ENCODE measurements at places on chromosomes 7 and 10.

DNA sequence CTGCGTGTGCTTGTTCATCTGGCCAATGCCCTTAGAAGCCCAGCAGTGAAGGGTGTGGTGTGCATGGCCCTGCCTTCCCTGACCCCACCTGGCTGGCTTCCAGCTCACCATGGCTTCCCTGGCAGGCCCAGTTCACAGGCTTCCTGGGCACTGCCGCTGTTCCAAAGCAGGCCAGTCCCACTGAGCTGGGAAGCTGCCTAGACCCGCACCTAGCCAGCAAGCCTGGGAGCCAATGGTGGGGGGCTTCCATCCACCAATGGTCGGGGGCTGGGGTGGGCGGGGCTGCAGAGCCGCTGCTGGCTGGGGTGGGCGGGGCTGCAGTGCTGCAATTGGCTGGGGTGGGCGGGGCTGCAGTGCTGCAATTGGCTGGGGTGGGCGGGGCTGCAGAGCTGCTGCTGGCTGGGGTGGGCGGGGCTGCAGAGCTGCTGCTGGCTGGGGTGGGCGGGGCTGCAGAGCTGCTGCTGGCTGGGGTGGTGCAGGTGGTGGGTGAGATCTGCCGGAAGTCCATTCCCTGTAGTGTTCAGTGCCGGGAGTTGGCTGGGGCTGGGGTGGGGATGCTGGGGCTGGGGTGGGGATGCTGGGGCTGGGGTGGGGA lies 12.4 kb downstream of the CALY start:
- DNase-seq, result no peak

GRCh38 chr7:149788300-149788851 lies 15.0 kb upstream of the ZNF467 start:
- no peak for DNase-seq

DNA sequence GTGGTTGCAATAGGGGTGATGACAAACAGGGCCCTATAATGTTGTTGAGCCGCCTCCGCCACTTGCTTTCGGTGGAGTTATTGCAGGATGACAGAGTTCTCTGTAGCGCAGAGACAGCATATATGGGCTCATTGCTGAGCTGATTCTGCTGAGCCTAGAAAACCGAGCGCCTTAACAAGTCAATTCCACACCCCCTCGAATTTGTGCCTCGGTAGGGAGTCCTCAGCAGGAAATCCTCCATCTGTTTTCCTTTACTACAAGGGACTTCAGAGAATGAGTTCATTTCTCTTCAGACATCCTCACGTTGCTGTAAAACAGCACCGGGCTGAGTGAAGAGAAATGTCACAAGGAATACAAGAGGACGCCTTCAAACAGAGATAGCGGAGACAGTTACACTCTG lies 90.7 kb upstream of the KIAA1217 start:
- no peak for DNase-seq

DNA sequence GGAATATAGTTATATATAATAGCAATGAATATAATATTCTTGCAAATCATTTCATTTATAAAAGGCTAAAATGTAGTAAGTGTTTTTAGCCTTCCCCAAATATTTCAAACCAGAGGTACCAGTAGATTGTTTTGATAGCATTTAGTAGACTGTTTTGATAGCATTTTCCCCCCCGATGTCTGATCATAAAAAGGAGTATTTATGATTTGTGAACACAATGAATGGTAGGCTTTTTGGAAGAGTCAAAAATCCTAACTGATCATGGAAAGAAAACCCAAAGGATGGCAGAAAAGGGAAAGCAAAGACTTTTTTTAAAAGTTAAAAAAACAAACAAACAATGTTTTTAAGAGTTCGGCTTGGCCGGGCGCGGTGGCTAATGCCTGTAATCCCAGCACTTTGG lies 152.5 kb downstream of the PIP4K2A start:
- no peak for DNase-seq

DNA sequence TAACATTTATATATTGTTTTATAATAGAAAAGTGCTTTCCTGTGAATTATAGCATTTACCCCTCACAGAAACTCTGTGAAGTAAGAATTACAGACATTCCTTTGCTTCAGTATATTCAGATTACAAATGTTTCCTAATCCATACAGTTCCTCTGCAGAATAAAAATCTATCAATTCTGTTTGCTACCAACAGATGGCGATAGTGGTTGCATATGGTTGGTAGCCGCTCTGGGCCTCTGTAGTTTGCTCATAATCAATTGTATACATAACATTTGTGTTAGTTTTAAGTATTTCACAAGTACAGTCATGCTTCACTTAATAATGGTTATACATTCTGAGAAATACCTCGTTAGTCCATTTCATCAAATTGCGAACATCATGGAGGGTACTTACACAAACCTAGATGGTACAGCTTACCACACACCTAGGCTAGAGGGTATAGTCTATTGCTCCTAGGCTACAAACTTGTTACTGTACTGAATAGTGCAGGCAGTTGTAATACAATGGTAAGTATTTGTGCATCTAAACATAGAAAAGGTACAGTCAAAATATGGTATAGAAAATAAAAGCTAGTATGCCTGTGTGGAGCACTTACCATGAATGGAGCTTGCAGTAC lies 94.4 kb upstream of the STEAP4 start:
- DNase-seq, result peak; percentile 22

DNA sequence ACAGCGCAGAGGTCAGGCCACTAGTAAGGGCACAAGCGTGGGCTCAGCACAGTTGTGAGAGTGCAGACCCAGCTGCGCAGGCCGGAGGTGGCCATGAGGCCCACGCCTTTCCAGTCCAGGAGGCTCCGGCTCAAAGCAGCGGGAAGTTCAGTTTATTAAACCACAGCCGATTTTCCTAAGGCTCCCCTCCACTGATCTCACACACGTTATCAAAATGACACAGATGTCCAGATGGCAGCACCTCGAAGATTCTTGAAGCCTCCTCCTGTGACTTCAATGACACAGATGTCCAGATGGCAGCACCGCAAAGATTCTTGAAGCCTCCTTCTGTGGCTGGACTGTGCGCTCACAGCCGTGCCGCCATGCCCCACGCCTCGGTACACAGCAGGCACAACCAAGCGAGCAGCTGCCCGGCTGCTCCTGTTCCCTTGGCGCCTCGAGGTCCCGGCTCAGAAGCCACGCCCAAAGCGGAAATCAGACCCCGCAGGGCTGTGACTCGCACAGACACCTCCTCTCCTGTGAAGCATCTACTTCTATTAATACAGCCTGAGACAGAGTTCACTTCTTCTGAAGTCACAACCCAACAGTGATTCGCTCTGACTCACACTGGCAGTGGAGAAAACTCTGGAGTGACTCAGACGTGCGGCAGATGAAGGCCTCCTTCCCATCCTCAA lies 122.7 kb downstream of the MAD1L1 start:
- DNase-seq, result peak; percentile 98

DNA sequence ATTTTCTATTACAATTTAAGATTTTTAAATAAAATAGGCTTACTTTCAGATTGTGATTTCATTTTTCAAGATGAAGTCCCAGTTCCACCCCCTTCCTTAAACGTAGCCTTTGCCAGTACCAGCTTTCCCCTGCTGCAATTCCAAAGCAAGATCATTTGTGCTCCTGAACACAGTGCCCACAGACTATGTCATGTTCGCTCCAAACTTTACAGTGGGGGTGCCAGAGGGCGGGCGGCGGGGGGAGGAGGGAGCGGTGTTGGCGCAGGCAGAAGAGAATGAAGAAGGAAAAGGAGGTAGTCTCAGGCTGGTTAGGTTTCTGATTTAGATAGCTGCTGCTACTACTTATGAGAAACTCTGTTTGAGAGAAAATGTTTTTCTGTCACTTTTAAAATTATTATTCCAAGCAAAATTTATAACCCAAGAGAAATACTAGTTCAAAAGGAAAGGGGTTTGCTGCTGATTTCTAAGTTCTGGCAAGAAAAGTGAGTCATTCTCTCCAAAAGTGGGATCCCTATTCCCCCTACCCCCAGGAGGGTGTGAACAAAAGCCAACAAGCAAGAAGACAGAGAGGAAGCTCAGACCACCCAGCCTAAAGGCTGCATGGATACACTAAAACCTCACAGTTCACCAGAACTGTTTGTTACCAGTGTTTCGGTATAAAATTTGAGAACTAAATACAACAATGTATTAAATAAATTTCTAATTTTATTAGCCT lies 109.6 kb downstream of the SRPK2 start:
- no peak for DNase-seq

GRCh38 chr7:1100834-1101562 lies 13.1 kb downstream of the GPER1 start:
- DNase-seq, result no peak

DNA sequence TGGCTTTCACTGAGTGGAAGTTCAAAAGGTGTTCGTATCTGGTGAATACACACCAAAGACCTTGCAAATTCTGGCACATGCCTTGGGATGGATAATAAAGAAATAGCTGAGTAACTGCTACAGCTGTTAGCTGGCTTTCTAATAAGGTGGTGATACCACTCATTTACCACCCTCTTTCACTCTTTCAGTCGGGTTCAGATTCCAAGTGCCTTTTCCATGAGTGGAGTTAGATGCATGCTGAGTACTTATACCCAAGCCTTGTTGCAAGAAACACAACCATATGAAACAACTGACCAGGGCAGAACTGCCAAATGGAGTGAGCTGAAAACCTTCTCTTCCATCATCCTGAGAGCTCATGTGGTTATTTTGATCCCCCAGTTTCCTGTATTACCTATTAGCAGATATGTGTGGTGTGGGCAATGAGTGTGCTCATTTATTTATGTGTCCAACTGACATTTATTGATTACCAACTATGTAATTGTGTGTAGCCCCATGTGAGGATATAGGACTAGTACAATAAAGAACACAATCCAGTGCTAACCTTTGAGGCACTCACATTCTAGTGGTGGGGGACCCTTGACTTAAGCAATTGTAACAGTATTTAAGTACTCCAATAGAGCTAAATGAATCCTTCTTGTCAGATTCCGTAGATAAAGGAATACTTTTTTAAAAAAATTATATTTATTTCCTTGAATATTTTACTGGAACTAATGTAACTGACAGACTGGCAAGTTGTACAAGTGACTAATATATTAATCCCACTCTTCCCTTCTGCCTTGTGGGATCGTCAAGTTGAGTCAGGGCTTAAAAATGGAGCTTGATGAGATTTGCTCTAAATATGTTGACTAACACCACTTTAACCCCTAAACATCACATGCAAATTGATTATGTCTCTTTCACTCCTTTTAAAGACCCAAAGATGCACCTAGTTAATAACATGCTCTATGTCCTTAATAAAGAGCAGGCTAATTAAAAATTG lies 124.7 kb downstream of the ARID5B start:
- no peak for DNase-seq

DNA sequence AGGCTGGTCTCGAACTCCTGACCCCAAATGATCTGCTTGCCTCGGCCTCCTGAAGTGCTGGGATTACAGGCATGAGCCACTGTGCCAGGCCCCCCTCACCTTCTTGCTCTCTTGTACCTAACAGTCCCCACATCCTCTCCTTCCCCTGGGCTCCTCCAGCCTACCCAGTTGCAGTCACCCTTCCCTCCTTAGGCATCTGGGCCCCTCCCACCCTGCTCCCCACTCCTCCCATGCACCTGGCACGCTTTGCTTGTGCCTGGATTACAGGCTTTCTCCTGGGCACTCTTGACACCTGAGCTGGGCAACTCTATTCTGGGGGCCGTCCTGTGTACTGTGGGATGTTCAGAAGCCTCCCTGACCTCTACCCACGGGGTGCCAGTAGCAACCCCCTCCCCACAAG lies 3.0 kb downstream of the CLDN15 start:
- DNase-seq, result no peak

GRCh38 chr7:150969475-150969874 lies 8.6 kb downstream of the KCNH2 start:
- DNase-seq, result no peak

Measured in H4 (cell line).